WTC11 (cell line): ENCODE measurements at places on chromosomes 3 and 15. TPM values are rescaled to one million over a fixed set of nuclear protein-coding genes. Genes with fewer than 3 reads are reported as not detected.
A peak's percentile ranks its signal among the peaks of the same experiment; 100 is the strongest.

Gene CDCP1
- 13.4 to 14.6 TPM (median 13.5 TPM) in 3 replicates for total RNA-seq

Gene DUOXA1
- 0.09 to 0.62 TPM (median 0.50 TPM) in 3 replicates for total RNA-seq

Gene IL17RE
- 3.0 to 4.2 TPM (median 4.0 TPM) in 3 replicates for total RNA-seq

Gene KCNMB2
- total RNA-seq = not detected in 3 replicates

Gene VGLL3
- total RNA-seq = 6.1 to 10.4 TPM (median 6.9 TPM) in 3 replicates

Gene SLC22A13
- total RNA-seq = 0.16 to 0.42 TPM (median 0.30 TPM) in 3 replicates

Gene ARF4
- total RNA-seq = 117 to 118 TPM (median 117 TPM) in 3 replicates

GRCh38 chr15:64454282-64454681 is 6.1 kb upstream of the ZNF609 start:
- no peak for DNase-seq
- no peak overlapping the region for H3K27ac ChIP-seq
- H3K36me3 ChIP-seq = 0 out of 2 replicates have a peak, but pooled peaks cover 2% of the 10 kb centered on the region
- H3K4me3 ChIP-seq = no peak overlapping the region
- H3K27me3 ChIP-seq = no peaks in the 10 kb centered on the region
- peaks cover 46% of the 10 kb centered on the region for H3K4me1 ChIP-seq

DNA sequence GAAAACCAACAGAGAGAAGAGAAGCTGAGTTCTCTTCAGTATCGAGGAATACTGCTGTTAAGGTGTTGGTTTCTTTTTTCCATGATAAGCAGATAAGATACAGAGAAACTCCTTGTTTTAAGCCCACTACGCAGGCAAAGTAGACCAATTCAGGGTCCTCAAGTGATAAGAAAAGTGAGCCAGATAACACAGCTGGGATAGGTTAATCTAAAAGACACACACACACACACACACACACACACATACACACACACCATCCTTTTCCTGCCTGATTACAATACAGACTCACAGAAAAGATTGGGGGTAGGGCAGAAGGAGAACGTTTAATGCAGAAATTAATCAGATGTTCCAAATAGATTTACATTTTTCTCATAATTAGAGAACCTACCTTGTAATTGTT is 6.5 kb upstream of the PHLDB2 start:
- no peak overlapping the region for H3K27ac ChIP-seq
- DNase-seq = no peak
- peaks cover 36% of the 10 kb centered on the region for H3K4me1 ChIP-seq

GRCh38 chr3:141057436-141057835 is 6.3 kb downstream of the SPSB4 start:
- no peaks in the 10 kb centered on the region; the same call in none of the 2 replicates for H3K27me3 ChIP-seq
- DNase-seq = no peak
- no peak overlapping the region for H3K27ac ChIP-seq

DNA sequence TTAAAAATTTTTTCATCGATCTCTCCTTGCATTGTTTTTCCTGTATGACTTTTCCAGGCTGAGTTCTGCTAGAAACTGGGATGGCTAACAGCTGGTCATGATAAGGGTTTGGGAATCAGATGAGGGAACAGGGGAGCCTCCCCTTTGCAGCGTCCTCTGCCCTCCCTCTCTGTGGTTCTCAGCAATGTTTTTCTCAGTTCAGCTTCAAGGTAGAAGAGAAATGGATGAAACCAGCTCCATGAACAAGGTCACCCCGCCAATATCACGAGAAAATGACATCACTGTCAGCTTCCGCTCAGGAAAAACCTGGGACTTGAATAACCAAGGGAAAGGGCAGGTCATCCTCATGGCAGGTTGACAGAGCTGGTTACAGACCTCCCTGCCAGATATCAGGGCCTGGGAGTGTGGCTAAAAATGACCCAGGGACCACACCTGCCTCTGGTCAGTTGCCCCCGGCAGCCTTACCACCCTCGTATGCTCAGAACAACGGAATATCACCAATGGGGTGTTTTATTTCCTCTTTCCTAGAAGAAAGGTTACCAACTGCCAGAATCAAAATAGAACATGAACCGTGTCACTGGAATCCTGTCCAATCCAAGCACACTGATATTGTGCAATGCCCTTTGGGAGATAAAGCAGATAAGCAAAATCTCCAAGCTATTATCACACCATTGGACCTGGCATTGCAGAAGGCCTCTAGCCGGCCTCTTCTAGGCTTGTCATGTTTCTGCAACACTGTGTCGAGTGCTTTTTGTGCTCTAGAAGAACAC is 26.1 kb downstream of the LSM3 start:
- no peaks in the 10 kb centered on the region; the same call in 1 of the 2 replicates for H3K36me3 ChIP-seq
- peaks cover 7% of the 10 kb centered on the region; the same call in 1 of the 2 replicates for H3K4me1 ChIP-seq
- H3K4me3 ChIP-seq = no peak overlapping the region
- H3K27ac ChIP-seq = no peak overlapping the region
- no peak for DNase-seq

- H3K27ac ChIP-seq = 0 out of 2 replicates have a peak overlapping the region, but pooled peaks have one; percentile 5
- DNase-seq = no peak
- no peaks in the 10 kb centered on the region for H3K36me3 ChIP-seq
- no peaks in the 10 kb centered on the region for H3K4me1 ChIP-seq
- no peak overlapping the region for H3K4me3 ChIP-seq
- no peaks in the 10 kb centered on the region; the same call in 1 of the 2 replicates for H3K27me3 ChIP-seq
Observed at GRCh38 chr3:191135175-191135574, 63.9 kb upstream of the OSTN start.

DNA sequence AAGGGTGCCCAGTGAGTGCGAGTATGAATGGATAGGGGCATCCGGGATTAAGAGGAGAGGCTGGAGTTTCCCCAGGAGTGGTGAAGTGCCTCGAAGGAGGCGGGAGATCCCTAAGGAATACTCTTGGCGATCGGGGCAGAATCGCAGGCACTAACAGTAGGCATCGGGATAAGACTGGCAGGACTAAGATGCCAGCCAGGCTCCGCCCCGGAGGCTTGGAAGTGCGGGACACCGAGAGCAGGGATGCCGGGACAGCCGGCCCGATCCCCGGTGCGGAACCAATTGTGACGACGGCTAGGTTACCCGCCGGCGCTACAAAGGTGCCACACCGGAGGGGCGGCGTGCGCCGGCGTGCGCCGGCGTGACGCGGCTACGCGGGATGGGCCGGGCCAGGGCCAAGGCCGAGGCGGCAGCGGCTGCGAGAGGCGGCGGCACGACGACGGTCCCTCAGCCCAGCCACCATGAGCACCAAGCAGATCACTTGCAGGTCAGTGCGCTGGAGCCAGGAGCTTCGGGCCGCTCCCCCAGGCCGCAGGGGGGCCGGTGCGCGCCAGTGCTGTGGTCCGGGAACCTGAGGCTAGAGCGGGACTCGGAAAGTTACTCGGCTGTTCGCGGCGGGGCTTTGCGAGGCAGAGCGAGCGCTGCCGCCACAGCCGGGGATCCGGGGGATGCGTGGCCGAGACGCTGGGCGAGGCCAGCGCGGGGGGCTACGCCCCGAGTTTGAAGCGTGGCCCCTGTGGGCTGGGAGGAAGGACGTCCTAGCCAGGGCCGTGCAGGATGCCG is at the start of gene MKRN2:
MKRN2 (plus strand) TSS at position 398 of the 783 bp plus-strand sequence; CDS start at position 462, 64 bp downstream.
- H3K4me3 ChIP-seq = peak within 1 kb of the TSS; percentile 81
- H3K27ac ChIP-seq = peak within 1 kb of the TSS; percentile 92
- peaks cover 17% of the 10 kb centered on the region for H3K27me3 ChIP-seq
- peaks cover 37% of the 10 kb centered on the region for H3K4me1 ChIP-seq
- H3K36me3 ChIP-seq = no peaks in the 10 kb centered on the region
- peak; percentile 86 for DNase-seq

DNA sequence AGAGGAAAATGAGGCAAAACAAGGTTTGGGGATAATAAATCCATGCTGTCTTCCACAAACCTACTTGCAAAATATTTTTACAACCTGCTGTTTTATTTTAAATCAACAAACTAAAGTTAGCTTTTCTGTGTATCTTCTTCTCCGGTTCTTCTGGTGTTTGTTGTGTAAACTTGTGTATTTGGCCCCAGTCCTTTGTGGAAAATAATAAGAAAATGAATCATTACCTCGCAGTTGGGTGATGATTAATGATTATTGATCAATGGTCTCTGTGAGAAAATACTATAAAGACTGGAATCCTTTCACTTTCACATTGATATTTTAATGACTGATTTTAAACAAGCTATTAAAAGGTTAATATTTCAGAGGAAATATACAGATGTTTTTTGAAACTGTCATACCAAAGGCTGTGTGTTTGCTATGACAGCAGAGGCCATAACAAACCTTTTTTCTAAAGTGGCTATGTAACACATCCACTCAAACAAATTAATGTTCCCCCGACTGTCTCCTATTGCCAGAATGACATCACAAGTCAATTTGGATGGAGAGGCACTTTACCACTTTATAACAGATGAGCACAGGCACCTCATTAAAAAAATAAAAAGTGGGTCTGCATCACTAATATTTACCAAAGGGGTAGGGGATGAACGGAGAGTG is 152.5 kb downstream of the MEX3B start:
- H3K4me3 ChIP-seq = no peak overlapping the region
- no peaks in the 10 kb centered on the region for H3K27me3 ChIP-seq
- H3K36me3 ChIP-seq = no peaks in the 10 kb centered on the region

- H3K27ac ChIP-seq = no peak overlapping the region
- no peak overlapping the region for H3K4me3 ChIP-seq
- peaks cover 3% of the 10 kb centered on the region for H3K4me1 ChIP-seq
- no peaks in the 10 kb centered on the region for H3K36me3 ChIP-seq
- DNase-seq = no peak
Observed at GRCh38 chr3:157467200-157467599, 30.6 kb downstream of the PTX3 start.

GRCh38 chr3:192637803-192638202 is 89.5 kb downstream of the FGF12 start:
- no peaks in the 10 kb centered on the region for H3K27me3 ChIP-seq
- no peaks in the 10 kb centered on the region for H3K36me3 ChIP-seq
- H3K4me1 ChIP-seq = peaks cover 4% of the 10 kb centered on the region

DNA sequence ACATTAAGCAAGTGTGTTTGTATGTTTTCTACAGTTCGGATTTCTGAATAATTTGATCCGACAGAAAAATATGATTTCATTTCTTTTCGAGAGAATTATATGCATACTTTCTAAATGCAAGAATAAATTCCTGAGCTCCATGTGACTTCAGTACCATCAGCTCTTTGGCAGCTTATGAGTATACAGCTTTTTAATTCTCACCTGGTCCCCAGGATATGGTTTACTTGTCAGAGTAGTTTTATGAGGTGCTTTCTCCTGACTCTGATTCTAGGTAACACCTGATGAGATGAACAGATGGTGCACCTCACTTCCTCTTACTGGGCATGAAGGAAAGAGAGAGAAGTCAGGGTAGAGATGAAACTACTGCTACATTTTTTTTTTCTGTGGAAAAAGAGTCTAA is 3.1 kb downstream of the HGD start:
- H3K4me3 ChIP-seq = no peak overlapping the region
- peaks cover 13% of the 10 kb centered on the region for H3K36me3 ChIP-seq
- DNase-seq = no peak
- peak overlapping the region; percentile 100 for H3K27ac ChIP-seq

- no peak overlapping the region for H3K27ac ChIP-seq
- no peaks in the 10 kb centered on the region for H3K27me3 ChIP-seq
Observed at GRCh38 chr15:58559904-58560588, 128.3 kb downstream of the LIPC start.

GRCh38 chr3:141421639-141422319 is 53.5 kb downstream of the ZBTB38 start:
- H3K4me1 ChIP-seq = peaks cover 12% of the 10 kb centered on the region
- no peak for DNase-seq
- no peak overlapping the region for H3K4me3 ChIP-seq
- H3K27ac ChIP-seq = no peak overlapping the region
- H3K36me3 ChIP-seq = no peaks in the 10 kb centered on the region

DNA sequence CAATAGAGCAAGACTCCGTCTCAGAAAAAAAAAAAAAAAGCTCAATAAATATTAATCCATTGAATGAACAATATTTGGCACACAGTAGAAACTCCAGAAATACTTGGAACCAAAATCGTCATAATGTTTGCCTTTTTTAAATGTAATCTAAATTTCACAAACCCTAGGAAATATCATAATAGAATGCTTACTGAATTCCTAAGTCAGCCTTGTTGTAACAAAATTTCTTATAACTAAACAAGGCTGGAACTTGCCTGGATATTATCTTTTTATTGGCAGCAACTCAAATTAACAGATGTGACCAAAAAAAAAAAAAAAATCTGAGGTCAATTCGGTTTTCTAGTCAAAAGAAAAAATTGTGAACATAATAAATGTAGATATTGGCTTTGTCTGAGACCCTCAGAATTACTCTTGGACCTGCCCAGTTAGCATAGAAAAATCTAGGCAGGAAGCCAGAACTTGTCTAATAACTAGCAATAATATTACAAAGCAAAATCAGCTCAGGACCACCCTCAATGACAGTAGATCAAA is 33.3 kb downstream of the GABPB1 start:
- no peaks in the 10 kb centered on the region for H3K36me3 ChIP-seq

- H3K36me3 ChIP-seq = 0 out of 2 replicates have a peak, but pooled peaks cover 4% of the 10 kb centered on the region
- H3K27me3 ChIP-seq = no peaks in the 10 kb centered on the region
- peak overlapping the region; percentile 92 for H3K27ac ChIP-seq
- H3K4me3 ChIP-seq = no peak overlapping the region
Observed at GRCh38 chr3:126752303-126753190, 48.5 kb downstream of the CHCHD6 start.

- H3K27me3 ChIP-seq = no peaks in the 10 kb centered on the region
- H3K36me3 ChIP-seq = no peaks in the 10 kb centered on the region
- H3K4me3 ChIP-seq = no peak overlapping the region
- H3K4me1 ChIP-seq = peaks cover 25% of the 10 kb centered on the region
Observed at GRCh38 chr3:196177567-196177966, 33.6 kb downstream of the ZDHHC19 start.

DNA sequence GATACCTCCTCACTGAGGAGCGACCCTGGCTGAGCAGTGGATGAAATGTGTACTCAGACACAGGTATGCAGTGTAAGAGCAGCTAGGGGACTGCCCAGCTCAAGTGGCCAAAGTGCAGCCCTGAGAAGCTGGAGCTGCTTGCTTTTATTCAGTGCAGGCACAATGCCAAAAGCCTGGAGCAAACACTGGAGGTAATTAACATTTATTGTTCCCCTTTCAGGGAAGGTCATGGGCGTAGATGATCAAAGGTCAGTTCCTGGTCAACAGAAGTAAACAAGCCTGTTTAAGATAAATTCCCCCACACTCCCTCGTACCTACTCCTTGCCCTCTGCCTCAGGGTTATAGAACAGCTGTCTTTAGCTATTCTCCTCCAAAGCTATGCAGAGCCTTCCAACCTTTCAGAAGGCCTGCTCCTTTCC is 17.5 kb downstream of the PLA2G4F start:
- no peaks in the 10 kb centered on the region for H3K4me1 ChIP-seq
- no peaks in the 10 kb centered on the region for H3K27me3 ChIP-seq
- no peak for DNase-seq
- no peak overlapping the region for H3K27ac ChIP-seq
